ENCODE measurements at places on chromosomes 6 and 20. TPM values are rescaled to one million over a fixed set of nuclear protein-coding genes. Genes with fewer than 3 reads are reported as not detected.

Gene SSR1
- 69.7 TPM for polyA plus RNA-seq

GRCh38 chr6:82264824-82265223, 17.3 kb upstream of the IBTK start:
- no peak for DNase-seq

DNA sequence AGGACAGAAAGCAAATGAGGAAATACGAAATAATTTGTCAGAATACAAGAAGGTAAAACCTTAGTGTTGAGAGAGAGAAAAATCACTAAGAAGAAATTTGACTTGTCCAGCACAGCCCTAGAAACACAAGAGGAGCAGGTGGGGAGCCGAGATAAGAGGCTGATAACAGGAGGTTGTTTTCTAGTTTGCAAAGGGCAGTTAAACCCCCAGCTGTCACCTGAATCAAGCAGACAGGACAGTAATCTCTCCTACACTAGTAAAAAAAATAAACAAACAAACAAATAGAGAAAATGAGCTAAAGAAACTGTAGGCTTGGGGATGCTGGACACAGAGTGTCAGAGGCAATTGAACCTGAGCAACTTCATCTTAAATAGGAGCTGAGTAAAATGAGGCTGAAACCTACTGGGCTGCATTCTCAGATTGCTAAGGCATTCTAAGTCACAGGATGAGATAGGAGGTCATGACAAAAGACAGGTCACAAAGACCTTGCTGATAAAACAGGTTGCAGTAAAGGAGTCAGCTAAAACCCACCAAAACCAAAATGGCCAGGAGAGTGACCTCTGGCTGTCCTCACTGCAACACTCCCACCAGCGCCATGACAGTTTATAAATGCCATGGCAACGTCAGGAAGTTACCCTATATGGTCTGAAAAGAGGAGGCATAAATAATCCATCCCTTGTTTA, 40.4 kb downstream of the FAM184A start:
- no peak for DNase-seq

DNA sequence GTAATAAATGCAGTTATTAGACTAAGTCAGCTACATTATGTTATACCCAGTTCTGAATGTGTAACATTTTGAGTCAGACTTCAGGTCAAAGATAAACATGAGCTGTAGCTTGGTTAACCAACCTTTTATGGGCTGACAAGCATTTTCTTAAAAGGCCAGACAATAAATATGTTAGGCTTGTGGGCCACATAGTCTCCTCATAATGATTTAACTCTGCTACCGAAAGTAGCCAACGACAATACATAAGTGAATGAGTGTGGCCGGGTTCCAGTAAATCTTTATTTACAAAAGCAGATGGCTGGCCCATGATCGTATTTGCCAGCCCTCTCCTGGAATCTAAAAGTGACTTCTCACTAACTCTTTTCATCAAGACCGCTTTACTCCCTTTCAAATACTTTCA, 49.9 kb downstream of the ATG5 start:
- DNase-seq = no peak

Gene NKAPL
- polyA plus RNA-seq = 1.2 TPM

- no peak for DNase-seq
Measured at GRCh38 chr20:33348136-33348937, 53.0 kb downstream of the CDK5RAP1 start.

DNA sequence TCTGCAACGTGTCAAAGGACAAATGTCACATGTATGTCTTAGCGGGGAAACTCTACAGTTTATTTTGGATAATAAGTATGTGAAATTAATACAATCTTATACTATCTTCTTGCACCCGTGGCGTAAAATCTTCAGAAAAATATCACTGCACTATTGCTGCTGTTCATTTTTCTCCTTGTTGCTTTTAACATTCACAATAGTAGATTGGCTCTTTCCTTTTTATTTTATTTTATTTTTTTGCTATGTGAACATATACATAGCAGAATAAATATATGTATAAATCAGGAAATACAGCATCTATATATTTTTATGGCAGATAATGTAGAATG, 15.4 kb downstream of the GPR31 start:
- DNase-seq = no peak

- no peak for DNase-seq
Measured at GRCh38 chr6:170206851-170207431, 83.9 kb downstream of the DLL1 start.

- no peak for DNase-seq
Measured at GRCh38 chr6:132648356-132648755, 10.6 kb downstream of the TAAR1 start.

- DNase-seq = no peak
Measured at GRCh38 chr20:51738877-51739447, 29.2 kb downstream of the ATP9A start.

DNA sequence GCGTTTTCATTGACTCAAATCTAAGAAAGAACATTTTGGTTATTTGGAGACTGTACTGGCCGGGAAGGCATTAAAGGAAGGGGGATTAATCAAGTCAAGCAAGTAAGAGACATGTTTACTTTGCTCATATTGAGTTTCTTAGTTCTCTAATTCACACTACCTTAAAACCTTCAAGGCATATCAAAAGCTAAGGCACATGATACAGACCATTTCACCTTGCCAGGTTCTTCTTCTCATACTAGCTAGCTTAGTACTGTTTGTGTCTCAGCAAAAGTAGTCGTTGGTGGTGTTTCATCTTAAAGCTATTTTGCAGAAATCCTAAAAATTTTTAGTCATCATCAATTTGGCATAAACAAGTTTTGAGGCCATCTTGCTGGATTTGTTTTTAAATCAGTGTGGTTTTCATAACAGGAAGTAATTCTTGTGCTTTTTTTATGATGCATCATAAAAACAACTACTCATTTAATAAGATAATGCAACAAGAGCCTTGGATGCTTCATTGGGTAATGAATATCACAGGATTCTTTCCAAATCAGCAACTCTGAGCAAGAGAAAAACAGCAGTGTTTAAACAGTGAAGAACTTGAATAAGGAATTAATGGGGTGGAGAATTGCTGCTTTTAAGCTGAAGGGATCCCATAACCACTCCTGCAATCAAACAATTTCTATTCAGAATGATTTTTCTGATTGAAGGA, 425.3 kb downstream of the EPM2A start:
- no peak for DNase-seq

DNA sequence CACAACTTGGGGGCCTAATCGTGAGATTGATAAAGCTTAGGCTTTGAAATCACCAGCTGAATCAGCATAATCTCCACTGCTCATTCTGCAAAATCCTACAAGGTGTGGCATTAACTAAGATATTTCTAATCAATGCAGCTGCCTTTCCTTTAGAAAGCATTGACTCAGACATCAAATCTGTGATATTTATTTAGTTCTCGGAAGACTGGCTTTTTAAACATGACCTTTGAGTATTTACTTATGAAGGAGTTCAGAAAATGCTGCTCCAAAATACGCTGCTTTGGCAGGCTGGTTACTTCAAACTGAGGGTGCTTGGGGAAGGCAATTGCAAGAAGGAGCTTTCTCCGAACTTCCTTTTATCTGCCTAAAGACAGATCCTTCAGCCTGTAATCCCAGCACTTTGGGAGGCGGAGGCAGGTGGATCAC, 23.7 kb upstream of the FUCA2 start:
- DNase-seq = no peak

Gene CNKSR3
- 16.7 TPM for polyA plus RNA-seq

GRCh38 chr6:388202-388903, 3.2 kb upstream of the IRF4 start:
- DNase-seq = no peak

DNA sequence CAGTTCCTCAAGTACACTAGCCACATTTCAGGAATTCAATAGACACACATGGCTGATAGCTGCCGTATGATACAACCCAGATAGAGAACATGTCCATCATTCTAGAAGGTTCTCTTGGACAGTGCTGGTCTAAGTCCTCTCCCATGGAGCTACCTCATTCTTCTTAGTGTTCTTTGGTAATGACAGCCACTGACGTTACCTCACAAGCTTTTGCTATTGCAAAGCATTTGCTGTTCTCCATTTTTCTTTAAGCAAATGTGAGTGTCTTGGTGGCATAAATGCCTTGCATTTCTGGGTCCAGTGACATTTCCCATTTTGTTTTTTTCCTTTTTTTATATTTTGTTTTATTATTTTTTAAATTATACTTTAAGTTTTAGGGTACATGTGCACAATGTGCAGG, 8.3 kb upstream of the CEBPB start:
- no peak for DNase-seq

DNA sequence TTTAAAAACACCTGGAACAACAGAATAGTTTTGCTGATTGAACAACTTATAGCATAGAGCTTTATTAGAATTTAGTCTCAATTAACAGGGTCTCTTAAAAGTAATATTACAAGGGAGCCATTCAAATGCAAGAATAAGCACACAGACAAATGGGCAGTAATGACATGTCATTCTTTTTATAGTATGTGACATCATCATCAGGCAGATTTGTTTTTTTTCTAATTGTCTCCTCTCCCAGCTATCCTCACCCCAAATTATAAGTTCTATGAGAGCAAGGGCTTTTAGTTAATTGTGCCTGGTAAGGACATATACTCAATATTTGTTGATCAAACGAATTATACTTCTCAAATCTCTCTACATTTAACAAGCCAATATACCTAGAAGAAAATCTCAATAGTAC, 11.0 kb downstream of the PGM3 start:
- no peak for DNase-seq

DNA sequence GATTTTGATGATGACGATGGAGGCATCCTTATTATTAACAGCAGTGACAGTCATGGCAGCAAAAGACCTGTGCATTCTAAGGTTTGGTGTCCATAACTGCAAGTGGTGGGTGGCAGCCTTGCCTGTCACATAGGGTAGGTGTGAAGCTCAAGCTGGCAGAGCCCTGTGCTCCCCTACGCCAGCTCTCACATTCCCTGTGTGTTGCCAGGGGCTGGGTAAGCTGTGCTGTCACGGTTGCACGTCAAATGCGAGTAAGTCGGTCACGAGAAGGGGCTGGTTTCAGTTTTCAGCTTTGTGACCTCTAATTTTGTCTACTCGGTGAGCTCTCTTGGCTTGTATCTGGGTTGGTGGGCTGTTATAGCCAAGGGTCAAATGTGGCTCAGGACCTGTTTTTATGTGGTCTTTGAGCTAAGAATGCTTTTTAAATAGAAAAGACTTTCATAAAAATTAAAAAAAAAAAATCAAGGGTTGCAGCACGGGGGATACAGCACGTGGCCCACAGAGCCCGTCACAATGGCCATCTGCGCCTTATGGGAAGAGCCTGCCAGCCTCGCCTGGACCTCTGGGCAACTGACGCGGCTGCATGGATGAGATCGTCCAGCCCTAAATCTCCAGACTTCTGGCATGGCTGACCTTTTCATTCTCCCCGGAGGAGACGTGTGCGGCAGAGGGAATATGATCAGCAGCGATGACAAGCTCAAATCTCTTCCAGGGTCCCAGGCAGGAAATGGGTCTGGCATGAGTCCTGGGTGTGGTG, 148.5 kb downstream of the PHACTR3 start:
- no peak for DNase-seq

Gene SLC44A4
- 0.23 TPM for polyA plus RNA-seq

Measured in hindlimb muscle (tissue), 1 donor.